ENCODE measurements at places on chromosomes 4 and X.

DNA sequence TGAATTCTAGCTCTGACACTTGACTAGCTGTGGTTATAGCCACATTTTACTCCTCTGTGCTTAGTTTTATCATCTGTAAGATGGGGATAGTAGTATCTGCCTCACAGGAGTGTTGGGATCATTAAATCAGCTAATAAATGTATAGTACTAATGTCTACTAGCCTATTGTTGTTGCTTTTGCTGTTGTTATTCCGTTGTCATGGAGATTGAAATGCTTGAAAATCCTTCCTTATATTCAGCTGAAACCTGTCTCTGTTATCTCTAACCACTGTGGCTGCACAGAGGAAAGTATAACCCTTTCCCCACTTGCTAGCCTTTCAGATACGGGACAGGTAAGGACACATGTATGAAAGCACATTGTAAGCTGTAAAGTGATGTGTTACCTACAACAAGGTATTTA, 33.9 kb downstream of the CLCN5 start:
- no peak for DNase-seq
- H3K36me3 ChIP-seq: no peaks in the 10 kb centered on the region
- no peaks in the 10 kb centered on the region for H3K27me3 ChIP-seq

GRCh38 chr4:81314196-81314896, 99.3 kb upstream of the PRKG2 start:
- no peaks in the 10 kb centered on the region for H3K36me3 ChIP-seq
- H3K27ac ChIP-seq: no peak overlapping the region
- no peaks in the 10 kb centered on the region for H3K4me1 ChIP-seq
- H3K4me3 ChIP-seq: no peak overlapping the region
- no peak for DNase-seq

- H3K4me3 ChIP-seq: no peak overlapping the region
- no peaks in the 10 kb centered on the region for H3K27me3 ChIP-seq
- no peak for DNase-seq
- no peaks in the 10 kb centered on the region for H3K36me3 ChIP-seq
- H3K27ac ChIP-seq: no peak overlapping the region
Measured at GRCh38 chr4:109127866-109128265, 174.6 kb downstream of the COL25A1 start.

- H3K4me1 ChIP-seq: peaks cover 6% of the 10 kb centered on the region
- no peaks in the 10 kb centered on the region for H3K27me3 ChIP-seq
- H3K4me3 ChIP-seq: no peak overlapping the region
- no peak for DNase-seq
Measured at GRCh38 chr4:105148776-105149175, 2.1 kb downstream of the TET2 start.

DNA sequence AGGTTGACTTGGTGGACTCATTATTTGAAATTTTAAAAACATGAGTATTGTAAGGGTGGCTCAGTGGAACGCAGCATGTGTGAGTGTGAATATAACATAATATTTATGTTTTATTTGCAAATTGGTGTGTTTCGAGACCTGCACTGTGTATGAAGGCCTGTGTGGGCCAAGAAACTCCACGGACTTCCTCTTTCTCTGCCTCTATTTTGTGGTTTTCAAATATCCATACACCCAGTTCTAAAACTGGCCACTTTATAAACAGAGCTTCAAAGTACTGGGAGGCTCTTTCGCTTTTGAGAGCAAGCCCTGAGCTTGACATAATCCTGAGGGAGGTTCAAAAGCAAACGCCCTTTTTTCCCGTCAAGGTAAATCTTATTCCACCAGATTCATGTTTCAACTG, 187.7 kb downstream of the GPAT3 start:
- H3K36me3 ChIP-seq: no peaks in the 10 kb centered on the region
- no peaks in the 10 kb centered on the region for H3K4me1 ChIP-seq

GRCh38 chr4:138774940-138775339, 240.6 kb upstream of the NOCT start:
- H3K36me3 ChIP-seq: no peaks in the 10 kb centered on the region
- DNase-seq: no peak
- no peak overlapping the region for H3K4me3 ChIP-seq
- no peaks in the 10 kb centered on the region for H3K27me3 ChIP-seq
- no peaks in the 10 kb centered on the region for H3K4me1 ChIP-seq

DNA sequence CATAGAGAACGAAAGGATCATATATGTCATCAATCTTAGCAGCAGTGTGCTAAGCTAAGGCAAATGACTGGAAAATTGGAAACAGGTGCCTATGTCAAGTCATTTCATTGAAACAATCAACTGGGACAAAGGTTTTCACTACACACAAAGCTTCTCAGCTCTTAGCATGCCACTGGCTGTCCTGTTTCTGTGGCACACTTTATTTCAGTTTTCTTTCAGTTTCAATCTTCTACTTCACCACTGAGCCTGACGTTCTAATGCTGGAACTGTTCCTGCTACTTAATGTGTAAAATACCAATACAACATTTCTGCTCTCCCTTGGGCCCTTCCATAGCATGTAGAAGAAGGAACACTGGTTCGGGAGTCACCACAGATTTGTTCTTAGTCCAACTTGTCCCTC, 378.3 kb upstream of the FMR1 start:
- H3K27ac ChIP-seq: no peak overlapping the region
- no peak for DNase-seq
- H3K4me3 ChIP-seq: no peak overlapping the region
- no peaks in the 10 kb centered on the region for H3K27me3 ChIP-seq
- H3K4me1 ChIP-seq: no peaks in the 10 kb centered on the region

GRCh38 chrX:39692796-39693195, 405.0 kb downstream of the BCOR start:
- H3K36me3 ChIP-seq: no peaks in the 10 kb centered on the region
- no peaks in the 10 kb centered on the region for H3K27me3 ChIP-seq
- no peaks in the 10 kb centered on the region for H3K4me1 ChIP-seq
- no peak overlapping the region for H3K27ac ChIP-seq
- H3K4me3 ChIP-seq: no peak overlapping the region

DNA sequence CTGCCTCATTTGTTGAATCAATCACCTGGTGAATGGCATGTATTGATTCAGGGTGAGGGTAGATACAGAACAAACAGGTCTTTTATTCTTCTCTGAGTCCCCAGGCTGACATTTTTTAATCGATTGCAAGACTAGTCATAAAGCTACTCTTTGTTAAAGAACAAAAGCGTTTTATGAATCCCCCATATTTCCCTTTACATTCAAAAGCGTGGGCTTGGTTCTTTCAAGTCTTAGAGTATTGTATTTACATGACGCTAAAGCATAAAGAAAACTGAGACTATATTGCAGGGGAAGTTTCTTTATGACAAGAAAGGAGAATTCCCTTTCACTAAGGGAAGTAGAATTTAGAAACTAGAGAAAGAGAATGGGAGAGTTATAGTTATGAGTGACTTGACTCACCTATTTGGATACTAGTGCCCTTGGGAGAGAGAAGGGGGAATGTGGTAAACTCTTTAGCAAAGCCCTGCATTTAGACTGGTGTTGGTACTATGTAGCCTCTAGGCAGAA, 69.3 kb upstream of the PDE5A start:
- H3K27me3 ChIP-seq: no peaks in the 10 kb centered on the region
- no peaks in the 10 kb centered on the region for H3K36me3 ChIP-seq
- DNase-seq: no peak
- H3K27ac ChIP-seq: no peak overlapping the region

DNA sequence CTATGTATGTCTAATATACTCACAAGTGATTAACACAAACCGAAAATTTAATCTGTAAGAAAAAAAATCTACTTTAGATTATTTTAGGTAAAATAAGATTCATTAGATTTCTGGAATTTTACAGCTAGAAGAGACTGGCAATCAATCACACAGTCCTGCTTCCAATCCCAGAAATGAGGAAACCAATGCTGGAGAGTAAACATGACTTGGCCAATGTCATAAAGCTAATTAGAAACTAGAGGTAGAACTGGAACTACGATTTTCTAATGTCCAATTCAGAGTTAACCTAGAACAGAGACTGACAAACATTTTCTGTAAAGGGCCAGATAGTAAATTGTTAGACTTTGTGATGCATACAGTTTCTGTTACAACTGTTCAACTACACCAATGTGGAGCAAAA, 123.6 kb downstream of the CORIN start:
- H3K4me3 ChIP-seq: no peak overlapping the region
- no peaks in the 10 kb centered on the region for H3K36me3 ChIP-seq
- H3K4me1 ChIP-seq: no peaks in the 10 kb centered on the region
- DNase-seq: no peak
- no peak overlapping the region for H3K27ac ChIP-seq

DNA sequence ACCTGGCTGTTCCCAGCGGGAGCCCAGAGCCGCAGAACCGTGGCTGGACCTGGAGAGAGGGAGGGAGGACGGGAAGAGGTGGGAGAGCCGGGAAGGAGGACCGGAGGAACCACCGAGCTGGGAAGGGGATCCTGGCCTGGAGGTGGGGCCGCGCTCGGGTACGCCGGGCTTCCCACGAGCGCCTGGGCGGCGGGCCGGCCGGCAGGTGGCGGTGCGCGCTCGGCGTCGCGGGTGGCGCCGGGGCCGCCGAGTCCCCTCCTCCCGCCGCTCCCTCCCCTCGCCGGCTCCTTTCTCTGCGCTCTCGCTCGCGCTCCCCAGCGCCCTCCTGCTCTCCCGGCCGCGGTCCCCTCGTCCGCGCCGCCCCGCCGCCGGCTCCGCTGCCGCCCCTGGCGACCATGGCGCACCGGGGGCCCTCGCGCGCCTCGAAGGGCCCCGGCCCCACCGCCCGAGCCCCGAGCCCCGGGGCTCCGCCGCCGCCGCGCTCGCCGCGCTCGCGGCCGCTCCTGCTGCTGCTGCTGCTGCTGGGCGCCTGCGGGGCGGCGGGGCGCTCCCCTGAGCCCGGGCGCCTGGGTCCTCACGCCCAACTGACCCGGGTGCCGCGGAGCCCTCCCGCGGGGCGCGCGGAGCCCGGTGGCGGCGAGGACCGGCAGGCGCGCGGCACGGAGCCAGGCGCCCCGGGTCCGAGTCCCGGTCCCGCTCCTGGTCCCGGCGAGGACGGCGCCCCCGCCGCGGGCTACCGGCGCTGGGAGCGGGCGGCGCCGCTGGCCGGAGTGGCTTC, at the start of gene SORCS2:
SORCS2 (plus strand) TSS at position 287 of the 778 bp plus-strand sequence.
- no peaks in the 10 kb centered on the region for H3K27me3 ChIP-seq
- H3K27ac ChIP-seq: no peak within 1 kb of the TSS

DNA sequence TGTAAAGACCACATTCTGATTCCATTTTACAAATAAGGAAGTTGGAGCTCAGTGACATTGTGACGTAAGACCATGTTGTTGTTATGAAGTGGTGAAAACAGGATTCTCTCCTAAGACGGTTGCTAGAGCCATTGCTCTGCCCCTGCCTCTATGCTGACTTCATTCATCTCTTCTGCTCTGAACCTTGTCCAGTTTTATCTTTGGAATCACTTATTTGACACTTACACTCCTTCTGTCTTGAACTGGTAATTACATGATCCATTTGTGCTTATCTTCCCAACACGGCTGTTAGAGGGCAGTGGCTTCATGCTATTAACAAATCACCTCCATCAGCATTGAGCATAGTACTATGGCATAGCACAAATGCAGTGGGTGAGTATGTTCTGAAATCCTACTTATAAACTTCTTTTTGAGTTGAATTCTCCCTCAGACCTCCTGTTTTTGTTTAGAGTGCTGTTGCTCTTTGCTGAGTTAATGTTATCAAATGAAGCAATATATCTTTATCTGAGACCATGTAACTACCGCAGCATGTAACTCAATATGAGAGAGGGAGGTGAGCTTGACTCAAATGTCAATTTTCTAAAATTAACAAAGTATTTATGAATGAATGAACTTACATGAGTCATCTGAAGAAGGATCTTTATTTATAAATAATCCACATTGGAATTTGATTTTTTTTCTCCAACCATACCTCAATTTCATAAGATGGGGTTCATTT, 177.8 kb downstream of the RASL11B start:
- H3K4me1 ChIP-seq: no peaks in the 10 kb centered on the region
- no peaks in the 10 kb centered on the region for H3K36me3 ChIP-seq
- no peak overlapping the region for H3K27ac ChIP-seq
- no peak overlapping the region for H3K4me3 ChIP-seq
